ENCODE measurements at places on chromosomes 12 and 14.

- H3K4me1 ChIP-seq = no peaks in the 10 kb centered on the region
- no peak overlapping the region for H3K27ac ChIP-seq
- H3K36me3 ChIP-seq = no peaks in the 10 kb centered on the region
- H3K27me3 ChIP-seq = no peaks in the 10 kb centered on the region
Measured at GRCh38 chr12:70487440-70487839, 121.3 kb downstream of the KCNMB4 start.

DNA sequence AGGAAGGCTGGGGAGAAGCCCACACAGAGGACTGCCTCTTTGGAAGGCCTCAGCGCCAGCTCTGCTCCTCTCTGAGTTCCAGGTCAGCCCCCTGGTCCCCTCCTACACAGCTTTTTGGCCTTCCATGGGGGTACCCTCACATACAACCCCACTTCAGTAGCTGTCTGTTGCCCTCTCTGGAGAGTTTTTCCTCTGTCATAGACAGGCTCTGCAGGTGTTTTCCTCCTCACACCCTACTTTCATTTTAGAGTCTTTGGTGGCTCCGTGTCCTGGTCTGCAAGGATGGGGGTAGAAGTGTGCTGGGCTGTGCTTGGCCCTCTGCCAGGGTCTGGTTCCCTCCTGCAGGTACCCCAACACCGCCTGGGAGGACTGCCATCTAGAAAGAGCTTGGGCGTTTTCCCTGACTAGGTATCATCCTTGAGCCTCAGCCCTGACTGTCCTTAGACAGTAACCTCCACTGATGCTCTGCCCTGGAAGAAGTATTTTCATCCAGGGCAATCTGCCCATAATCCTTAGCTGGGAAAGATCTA lies 15.1 kb downstream of the ZDHHC22 start:
- H3K27ac ChIP-seq = no peak overlapping the region
- peaks cover 5% of the 10 kb centered on the region for H3K4me1 ChIP-seq
- H3K27me3 ChIP-seq = no peaks in the 10 kb centered on the region

GRCh38 chr14:91862417-91862816 lies 4.9 kb downstream of the TC2N start:
- peaks cover 2% of the 10 kb centered on the region for H3K4me1 ChIP-seq
- no peaks in the 10 kb centered on the region for H3K36me3 ChIP-seq
- H3K4me3 ChIP-seq = no peak overlapping the region
- DNase-seq = no peak

DNA sequence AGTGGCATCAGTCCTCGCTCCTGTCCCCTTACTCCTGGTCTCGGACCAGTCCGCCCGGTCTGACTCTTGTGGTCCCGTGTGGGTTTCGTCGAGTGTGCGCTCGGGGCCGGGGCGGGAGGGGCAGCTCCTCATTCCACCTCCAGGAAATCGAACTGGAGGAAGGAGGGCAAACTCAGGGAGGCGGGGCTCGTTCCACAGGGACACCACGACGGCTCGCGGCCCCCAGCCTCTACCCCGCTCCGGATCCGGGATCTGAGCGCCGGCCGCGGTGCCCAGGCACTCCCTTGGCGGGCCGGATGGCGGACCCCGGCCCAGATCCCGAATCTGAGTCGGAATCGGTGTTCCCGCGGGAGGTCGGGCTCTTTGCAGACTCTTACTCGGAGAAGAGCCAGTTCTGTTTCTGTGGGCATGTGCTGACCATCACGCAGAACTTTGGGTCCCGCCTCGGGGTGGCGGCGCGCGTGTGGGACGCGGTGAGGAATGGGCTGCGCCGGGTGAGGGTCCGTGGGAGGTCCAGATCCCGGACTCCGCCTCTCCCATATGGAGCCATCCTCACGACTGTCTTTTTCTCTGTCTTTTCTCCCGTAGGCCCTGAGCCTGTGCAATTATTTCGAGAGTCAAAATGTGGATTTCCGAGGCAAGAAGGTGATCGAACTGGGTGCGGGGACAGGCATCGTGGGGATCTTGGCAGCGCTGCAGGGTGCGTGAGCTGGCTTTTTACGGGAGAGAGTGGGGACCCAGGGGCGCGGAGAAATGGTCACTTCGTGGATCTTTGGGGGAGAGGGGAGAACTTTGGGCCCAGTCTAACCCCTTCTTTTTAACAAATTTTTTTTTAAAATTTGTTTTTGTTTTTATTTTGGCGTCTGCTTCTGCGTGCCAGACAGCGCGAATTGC lies at the start of gene EEF1AKMT3:
Gene EEF1AKMT3 (plus strand): TSS at position 186 of the 894 bp plus-strand sequence. CDS start 111 bp downstream, at position 297.
- no peak within 1 kb of the TSS for H3K27ac ChIP-seq
- peaks cover 1% of the 10 kb centered on the region for H3K4me1 ChIP-seq
- H3K27me3 ChIP-seq = no peaks in the 10 kb centered on the region
- peak within 1 kb of the TSS; percentile 85 for H3K4me3 ChIP-seq
- no peak for DNase-seq

DNA sequence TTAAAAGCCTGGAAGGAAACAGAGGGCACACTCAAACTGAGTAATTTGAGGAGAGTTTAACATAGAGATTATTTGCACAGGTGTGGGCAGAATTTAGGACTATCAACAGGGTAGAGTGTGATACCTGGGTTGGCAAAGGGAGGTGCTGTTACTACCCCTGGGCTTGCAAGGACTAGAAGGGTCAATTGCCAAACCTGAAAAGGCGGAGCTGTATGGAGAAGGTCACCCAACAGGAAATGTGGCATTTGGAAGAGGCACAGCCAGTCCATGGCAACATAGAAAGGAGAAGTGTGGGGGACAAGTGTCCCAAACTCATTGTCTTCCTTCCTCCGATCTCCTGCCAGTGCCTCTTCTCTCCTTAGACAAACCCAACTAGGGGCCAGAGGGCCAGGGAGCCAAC lies 21.6 kb upstream of the MED13L start:
- H3K27me3 ChIP-seq = no peaks in the 10 kb centered on the region
- H3K27ac ChIP-seq = no peak overlapping the region
- no peak for DNase-seq

GRCh38 chr14:64966976-64967375 lies 5.2 kb downstream of the RAB15 start:
- H3K27ac ChIP-seq = no peak overlapping the region
- peaks cover 13% of the 10 kb centered on the region for H3K4me1 ChIP-seq
- H3K36me3 ChIP-seq = no peaks in the 10 kb centered on the region

- no peaks in the 10 kb centered on the region for H3K36me3 ChIP-seq
- DNase-seq = no peak
- H3K4me3 ChIP-seq = no peak overlapping the region
- H3K4me1 ChIP-seq = no peaks in the 10 kb centered on the region
Measured at GRCh38 chr12:57031789-57032188, 15.5 kb upstream of the TAC3 start.

GRCh38 chr14:58625438-58625837 lies 12.3 kb upstream of the DACT1 start:
- no peak for DNase-seq
- H3K4me3 ChIP-seq = no peak overlapping the region
- H3K27me3 ChIP-seq = 0 out of 2 replicates have a peak, but pooled peaks cover 2% of the 10 kb centered on the region
- no peak overlapping the region for H3K27ac ChIP-seq

GRCh38 chr12:5000204-5000603 lies 43.5 kb upstream of the KCNA5 start:
- H3K27ac ChIP-seq = no peak overlapping the region
- 0 out of 2 replicates have a peak, but pooled peaks cover 1% of the 10 kb centered on the region for H3K4me1 ChIP-seq
- no peaks in the 10 kb centered on the region for H3K36me3 ChIP-seq
- no peak for DNase-seq
- no peak overlapping the region for H3K4me3 ChIP-seq

DNA sequence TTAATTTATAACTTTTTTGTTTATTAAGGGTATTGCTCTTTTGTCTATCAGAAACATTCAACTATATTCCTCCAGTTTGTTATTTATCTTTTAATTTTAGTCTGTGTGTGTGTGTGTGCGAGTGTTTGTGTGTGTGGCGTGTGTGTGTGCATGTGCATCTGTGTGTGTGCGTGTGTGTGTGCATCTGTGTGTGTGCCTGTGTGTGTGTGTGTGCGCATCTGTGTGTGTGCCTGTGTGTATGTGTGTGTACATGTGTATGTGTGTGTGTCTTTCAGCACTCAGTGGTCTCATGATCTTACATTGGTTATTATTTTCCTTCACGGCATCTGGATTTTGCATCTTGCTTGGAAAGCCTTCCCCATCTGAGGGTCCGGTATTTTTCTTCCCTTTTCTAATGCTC lies 281.1 kb upstream of the RTL1 start:
- H3K27ac ChIP-seq = no peak overlapping the region
- no peaks in the 10 kb centered on the region for H3K27me3 ChIP-seq
- no peak overlapping the region for H3K4me3 ChIP-seq
- DNase-seq = no peak

DNA sequence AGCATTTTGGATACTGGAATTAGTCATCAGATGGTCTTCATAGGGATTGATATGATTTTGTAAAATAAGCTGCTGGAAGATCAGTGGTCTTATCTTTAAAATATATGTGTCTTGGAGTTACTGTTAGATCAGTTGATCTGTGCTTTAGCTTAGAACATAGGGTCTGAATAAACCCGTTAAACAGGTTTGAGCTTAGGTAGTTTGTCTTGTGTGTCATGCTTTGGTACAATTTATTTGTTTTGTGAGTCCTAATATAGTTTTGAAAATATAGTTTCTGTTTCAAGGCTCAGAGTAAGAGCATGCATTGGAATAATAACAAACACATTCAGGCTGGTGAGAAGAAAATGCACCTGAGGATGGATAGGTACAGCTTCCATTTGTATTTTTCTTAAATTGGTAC lies 505.0 kb downstream of the SLC16A7 start:
- H3K36me3 ChIP-seq = no peaks in the 10 kb centered on the region
- no peak overlapping the region for H3K27ac ChIP-seq
- no peaks in the 10 kb centered on the region for H3K27me3 ChIP-seq
- no peak overlapping the region for H3K4me3 ChIP-seq
- no peaks in the 10 kb centered on the region for H3K4me1 ChIP-seq
- DNase-seq = no peak

DNA sequence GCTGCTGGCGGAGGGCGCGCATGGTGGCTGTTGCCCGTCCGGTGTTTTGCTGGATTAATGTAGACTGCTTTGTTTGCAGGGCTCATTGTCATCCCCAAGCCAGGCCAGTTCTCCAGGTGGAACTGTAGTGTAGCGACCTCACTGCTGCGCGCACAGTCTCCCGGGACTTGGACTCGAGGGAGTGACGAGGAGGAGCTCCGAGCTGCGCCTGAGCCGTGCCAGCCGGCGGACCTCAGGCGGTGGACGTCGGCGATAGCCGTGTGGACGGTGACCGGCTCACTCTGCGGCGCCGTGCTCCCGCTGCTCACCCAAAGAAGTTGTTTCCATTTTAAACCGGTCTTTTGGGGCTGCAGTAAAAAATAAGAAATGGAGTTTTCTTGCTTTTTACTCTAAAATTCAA lies 82.2 kb downstream of the MOK start:
- peaks cover 5% of the 10 kb centered on the region for H3K4me1 ChIP-seq
- peaks cover 3% of the 10 kb centered on the region for H3K36me3 ChIP-seq
- no peak overlapping the region for H3K27ac ChIP-seq
- no peak for DNase-seq
- H3K27me3 ChIP-seq = no peaks in the 10 kb centered on the region
- H3K4me3 ChIP-seq = no peak overlapping the region

Data from iPS DF 6.9 (cell line).